ENCODE measurements at places on chromosomes 2 and 18.

DNA sequence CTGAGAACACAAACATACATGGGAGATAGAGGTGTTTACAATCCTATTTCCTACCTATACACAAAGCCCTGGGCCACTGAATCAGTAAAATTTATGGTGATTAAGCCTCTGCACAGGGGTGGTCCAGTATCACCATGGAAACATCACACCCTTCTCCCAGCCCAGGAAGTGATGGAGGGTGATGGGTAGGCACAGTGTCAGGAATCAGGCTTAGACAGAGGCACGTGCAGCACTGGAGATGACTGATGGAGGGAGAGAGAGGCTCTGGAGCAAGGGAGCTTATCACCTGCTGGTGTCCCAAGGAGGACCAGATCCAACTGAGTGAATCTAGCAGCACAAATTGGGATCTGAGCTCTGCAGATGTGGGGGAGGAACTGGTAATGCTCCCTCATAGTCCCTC, 117.2 kb downstream of the RPIA start:
- no peak for DNase-seq

GRCh38 chr18:8895341-8895740, 190.0 kb downstream of the MTCL1 start:
- DNase-seq: no peak

GRCh38 chr2:124678043-124678442, 653.0 kb downstream of the CNTNAP5 start:
- DNase-seq: no peak

GRCh38 chr18:8003878-8004675, 437.0 kb downstream of the PTPRM start:
- no peak for DNase-seq

DNA sequence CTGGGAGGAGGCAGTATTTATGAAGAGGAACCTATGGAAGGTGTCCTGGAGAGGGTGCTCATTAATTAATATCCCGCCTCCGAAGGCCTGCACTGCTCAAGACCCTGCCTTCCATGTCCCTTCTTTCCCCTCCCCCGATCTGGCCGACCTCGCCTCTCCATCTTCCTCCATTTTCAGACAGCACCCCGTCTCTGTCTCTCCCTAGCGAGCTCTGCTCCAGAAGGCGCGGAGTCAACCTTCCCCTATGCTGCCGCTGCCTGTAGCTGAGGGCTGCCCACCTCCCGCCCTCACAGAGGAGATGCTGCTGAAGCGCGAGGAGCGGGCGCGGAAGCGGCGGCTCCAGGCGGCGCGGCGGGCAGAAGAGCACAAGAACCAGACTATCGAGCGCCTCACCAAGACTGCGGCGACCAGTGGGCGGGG, 1.1 kb upstream of the WBP1 start:
- DNase-seq: no peak

DNA sequence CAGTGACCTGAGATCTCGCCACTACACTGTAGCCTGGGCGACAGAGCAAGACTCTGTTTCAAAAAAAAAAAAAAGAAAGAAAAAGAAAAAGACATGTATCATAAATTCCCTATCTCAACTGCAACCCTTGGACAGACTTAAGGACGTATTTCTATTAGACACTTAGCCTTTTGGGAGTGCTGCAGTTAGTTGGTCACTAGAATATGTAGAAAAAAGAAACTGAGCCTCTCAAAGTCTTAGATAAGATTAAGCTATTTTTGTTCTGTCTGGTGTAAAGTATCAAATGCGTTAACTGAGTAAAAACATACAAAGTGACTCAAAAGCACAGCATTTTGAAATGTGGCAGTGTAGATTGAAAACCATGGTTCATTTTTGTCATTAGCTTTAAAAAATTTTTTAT, 7.3 kb downstream of the NBEAL1 start:
- DNase-seq: no peak

- peak; percentile 29 for DNase-seq
These were observed 98.2 kb upstream of the B3GNT7 start for GRCh38 chr2:231297108-231297908.

GRCh38 chr2:49754381-49754780, 600.1 kb upstream of the FSHR start:
- DNase-seq: no peak

- DNase-seq: no peak
These were observed 122.9 kb downstream of the TANC1 start for GRCh38 chr2:159091381-159091780.

GRCh38 chr2:236677368-236677767, 107.7 kb downstream of the ACKR3 start:
- DNase-seq: no peak

GRCh38 chr2:9311488-9311887, 104.9 kb downstream of the ASAP2 start:
- DNase-seq: no peak

- DNase-seq: no peak
These were observed 124.1 kb downstream of the RAPGEF4 start for GRCh38 chr2:172859581-172860335.

GRCh38 chr2:169979025-169979424, 151.8 kb downstream of the UBR3 start:
- no peak for DNase-seq

GRCh38 chr18:32891130-32891529, 118.3 kb upstream of the KLHL14 start:
- DNase-seq: no peak

- no peak for DNase-seq
These were observed 154.0 kb downstream of the AGAP1 start for GRCh38 chr2:235647877-235648276.

- DNase-seq: no peak
These were observed 128.2 kb upstream of the DNAJC10 start for GRCh38 chr2:182587831-182588230.

DNA sequence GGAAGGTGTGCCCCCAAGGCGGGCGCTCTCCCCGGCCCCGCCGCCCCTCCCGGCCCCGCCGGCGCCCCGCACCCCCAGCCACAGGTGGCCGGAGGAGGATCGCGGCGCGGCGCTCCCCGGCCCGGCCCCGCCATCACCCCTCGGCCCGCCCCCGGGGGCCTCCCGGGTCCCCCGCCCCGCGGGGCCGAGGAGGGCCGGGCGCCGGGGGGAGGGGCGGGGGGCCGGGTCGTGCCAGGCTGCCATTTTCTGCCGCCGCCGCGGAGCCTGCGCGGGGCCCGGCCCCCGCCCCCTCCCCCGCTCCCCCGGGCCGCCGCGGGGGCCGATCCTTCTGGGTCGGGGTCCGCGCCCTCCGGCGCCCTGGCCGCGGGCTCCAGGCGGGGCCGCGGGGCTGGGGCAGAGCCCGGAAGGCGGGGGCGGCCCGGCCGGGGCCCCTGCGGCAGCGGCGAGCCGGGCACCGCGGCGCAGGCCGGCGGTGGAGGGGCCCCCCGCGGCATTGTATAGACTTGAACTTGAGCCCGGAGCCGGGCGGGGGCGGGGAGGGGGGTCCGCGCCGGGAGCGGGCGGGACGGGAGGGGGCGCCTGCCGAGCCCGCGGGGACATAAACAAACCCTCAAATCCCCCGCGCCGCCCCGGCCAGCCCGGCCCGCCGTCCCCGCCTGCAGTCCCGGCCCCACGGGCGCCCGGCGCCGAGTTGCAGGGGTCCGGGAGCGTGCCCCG, 556 bp downstream of the DNMT3A start:
- no peak for DNase-seq

DNA sequence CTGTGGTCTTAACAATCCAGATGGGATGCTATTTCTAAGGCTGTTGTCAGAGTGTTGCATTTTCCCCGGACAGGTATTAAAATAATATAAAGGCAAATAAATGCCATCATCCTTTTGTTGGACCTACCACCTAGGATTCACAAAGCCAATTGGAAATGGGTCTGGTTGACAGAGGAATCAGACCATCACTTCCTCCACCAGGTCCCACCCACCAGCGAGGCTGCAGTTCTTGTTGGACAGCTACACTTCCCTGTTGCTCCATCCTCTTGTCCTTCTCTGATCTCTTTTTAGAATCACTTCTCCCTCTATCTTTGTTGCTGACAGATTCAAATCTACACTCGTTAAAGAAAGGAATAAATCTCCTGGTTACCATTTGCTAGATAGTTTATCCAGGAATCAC, 1.1 kb downstream of the TMEM169 start:
- no peak for DNase-seq

DNA sequence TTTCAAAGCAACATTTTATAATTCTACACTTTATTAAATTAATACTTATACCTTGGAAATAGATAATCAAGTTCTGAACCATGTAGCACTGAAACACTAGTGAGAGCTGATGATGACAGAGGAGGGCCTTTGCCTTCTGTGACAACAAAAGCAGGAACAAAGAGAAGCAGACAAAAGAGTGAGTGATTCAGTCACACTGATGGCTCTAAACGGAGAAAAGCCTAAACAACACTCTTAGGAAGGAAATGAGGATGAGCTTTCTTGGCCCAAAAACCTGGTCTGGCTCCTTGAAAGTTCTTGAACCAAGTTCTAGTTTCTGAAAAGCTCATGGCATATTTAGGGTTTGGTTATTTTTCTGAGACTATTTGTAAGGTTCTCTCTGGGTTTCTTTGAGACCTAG, 271.9 kb downstream of the DPP10 start:
- no peak for DNase-seq

DNA sequence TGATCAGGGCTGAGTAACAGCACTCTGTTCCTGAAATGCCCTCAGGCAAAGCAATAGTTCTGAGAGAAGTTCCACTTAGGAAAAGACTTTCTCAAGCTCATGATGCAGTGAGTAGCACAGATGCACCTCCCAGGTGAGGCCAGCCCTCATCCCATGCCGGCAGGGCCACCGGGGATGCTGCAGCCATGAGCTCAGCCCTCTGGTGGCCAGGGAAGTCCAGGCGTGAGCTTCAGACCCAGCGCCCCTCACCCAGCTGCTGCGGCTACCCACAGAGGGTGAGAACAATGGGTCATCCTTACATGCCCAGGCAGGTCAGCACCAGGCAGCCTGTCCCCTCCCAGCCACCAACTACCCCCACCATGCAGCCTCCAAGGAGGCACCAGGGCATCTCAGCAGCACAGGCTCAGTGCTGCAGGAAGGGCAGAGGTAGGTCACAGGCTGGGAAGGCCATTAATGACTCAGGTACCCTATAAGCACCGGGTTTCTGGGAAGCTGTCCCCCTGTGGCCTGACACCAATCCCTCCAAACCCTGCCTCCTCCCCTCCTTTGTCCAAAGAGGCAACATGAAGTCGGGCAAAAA, 50.6 kb downstream of the TTC32 start:
- no peak for DNase-seq

DNA sequence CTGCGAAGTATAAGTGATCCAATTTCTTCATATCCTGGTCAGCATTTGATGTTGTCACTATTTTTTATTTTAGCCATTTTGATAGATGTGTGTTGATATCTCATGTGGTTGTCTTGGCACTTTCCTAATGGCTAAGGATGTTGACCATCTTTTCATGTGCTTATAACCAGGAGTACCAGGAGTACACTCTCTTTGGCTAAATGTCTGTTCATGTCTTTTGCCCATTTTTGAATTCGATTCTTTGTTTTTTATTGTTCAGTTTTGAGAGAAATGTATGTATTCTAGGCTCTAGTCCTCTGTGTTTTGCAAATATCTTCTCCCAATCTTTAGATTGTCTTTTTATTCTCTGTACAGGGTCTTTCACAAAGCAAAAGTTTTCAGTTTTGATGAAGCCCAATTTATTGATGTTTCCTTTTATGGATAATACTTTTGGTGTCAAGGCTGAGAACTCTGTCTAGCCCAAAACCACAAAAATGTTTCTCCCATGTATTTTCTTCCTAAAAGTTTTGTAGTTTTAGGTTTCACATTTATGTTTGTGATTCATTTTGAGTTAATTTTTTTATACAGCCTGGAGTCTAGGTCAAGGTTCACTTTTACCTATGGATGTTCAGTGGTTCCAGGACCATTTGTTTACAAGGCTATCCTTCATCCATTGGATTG, 65.4 kb downstream of the SDC1 start:
- no peak for DNase-seq

- DNase-seq: no peak
These were observed 47.5 kb upstream of the ROCK2 start for GRCh38 chr2:11391942-11392266.

GRCh38 chr2:101517758-101518271, 42.9 kb upstream of the RFX8 start:
- no peak for DNase-seq

GRCh38 chr2:68726608-68727367, 7.8 kb upstream of the ARHGAP25 start:
- peak; percentile 88 for DNase-seq

- DNase-seq: peak; percentile 55
These were observed 45.3 kb downstream of the DGKD start for GRCh38 chr2:233399306-233400225.

DNA sequence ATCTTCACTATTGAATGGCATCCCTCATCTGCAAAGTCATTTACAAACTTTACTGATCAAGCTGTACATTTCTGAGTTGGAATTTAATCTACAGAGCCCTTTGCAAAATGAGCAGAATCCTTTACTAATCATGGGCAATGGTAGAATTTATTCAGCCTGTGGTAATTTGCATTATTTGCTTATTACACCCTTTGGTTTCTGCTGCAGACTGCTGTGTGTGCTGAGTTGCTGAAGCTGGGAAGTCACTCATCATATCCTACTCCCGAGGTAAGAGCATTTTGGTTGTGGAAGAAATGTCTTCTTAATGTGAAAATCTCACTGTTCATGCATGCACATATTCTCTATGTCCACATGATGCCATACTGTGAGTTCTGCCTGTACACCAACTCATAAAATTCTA, 357.4 kb upstream of the SLC39A10 start:
- no peak for DNase-seq

- DNase-seq: no peak
These were observed 308.6 kb upstream of the TNP1 start for GRCh38 chr2:217168496-217168895.

GRCh38 chr2:232543491-232543890, 4.0 kb downstream of the CHRNG start:
- no peak for DNase-seq

Data from activated CD4-positive, alpha-beta T cell treated with anti-CD3 and anti-CD28 coated beads, Interleukin-2, amount 10 ng/mL, durations not matched to agents 7 days and 5 days (primary cell).